ENCODE measurements at places on chromosomes 12 and 14. TPM values are rescaled to one million over a fixed set of nuclear protein-coding genes. Genes with fewer than 3 reads are reported as not detected.

The PRR4 gene
- polyA plus RNA-seq, result 6.0 TPM

The RHEBL1 gene
- 5.9 TPM for polyA plus RNA-seq

The SLC10A1 gene
- not detected for polyA plus RNA-seq

The CLEC14A gene
- polyA plus RNA-seq, result 13.6 TPM

The CPNE8 gene
- polyA plus RNA-seq, result 0.63 TPM

The OVCH1 gene
- not detected for polyA plus RNA-seq

The AHNAK2 gene
- 6.6 TPM for polyA plus RNA-seq
